B cell (primary cell): ENCODE measurements at places on chromosomes 5 and 9. TPM values are rescaled to one million over a fixed set of nuclear protein-coding genes. Genes with fewer than 3 reads are reported as not detected.

GRCh38 chr5:128498844-128499455 lies 39.1 kb downstream of the FBN2 start:
- DNase-seq = no peak

DNA sequence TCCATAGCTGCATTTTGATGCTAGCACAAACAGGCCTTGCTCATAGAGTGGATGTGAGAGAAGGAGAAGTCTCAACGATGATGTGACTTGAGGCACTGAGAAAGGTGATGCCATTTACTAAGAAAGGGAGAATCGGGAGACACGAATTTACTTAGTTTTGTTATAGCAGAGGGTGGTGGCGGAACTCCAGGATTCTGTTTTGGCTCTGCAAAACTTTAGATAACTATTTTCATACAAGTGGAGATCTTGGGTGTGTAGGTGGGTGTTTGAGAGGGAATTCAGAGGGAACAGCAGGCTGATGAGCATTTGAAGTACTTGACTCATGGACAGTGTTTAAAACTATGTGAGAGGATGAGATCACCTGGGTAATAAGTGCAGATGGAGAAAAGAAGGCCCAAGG lies 43.2 kb downstream of the CACNA1B start:
- no peak for DNase-seq

PCDHA10 gene
- not detected in 2 replicates for total RNA-seq

DNA sequence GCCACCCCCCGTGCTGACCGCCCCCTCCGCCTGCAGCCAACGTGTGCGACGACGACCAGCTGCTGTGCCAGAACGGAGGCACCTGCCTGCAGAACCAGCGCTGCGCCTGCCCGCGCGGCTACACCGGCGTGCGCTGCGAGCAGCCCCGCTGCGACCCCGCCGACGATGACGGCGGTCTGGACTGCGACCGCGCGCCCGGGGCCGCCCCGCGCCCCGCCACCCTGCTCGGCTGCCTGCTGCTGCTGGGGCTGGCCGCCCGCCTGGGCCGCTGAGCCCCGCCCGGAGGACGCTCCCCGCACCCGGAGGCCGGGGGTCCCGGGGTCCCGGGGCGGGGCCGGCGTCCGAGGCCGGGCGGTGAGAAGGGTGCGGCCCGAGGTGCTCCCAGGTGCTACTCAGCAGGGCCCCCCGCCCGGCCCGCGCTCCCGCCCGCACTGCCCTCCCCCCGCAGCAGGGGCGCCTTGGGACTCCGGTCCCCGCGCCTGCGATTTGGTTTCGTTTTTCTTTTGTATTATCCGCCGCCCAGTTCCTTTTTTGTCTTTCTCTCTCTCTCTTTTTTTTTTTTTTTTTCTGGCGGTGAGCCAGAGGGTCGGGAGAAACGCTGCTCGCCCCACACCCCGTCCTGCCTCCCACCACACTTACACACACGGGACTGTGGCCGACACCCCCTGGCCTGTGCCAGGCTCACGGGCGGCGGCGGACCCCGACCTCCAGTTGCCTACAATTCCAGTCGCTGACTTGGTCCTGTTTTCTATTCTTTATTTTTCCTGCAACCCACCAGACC lies 80.2 kb downstream of the NTNG2 start:
- peak; percentile 84 for DNase-seq

GRCh38 chr5:111159845-111160244 lies 64.3 kb upstream of the CAMK4 start:
- no peak for DNase-seq

DNA sequence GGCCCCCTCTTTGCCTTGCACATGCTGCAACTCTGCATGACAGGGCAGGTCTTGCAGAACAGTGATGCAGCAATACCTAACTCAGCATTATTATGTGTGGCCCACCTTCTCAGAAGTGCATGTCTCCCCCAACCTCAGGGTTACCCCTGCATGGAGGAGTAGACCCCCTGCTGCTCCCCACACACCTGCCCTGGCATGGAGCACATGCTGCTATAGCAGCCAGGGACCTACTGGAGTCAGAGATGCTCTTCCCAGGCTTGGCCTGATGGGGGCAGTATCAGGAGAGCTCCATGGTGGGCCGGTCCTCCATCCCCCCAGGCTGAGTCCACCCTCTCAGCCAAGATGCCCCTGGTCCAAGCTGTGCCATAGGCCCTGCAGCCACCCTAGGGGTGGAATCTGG lies 13.2 kb upstream of the BOD1 start:
- no peak for DNase-seq

DNA sequence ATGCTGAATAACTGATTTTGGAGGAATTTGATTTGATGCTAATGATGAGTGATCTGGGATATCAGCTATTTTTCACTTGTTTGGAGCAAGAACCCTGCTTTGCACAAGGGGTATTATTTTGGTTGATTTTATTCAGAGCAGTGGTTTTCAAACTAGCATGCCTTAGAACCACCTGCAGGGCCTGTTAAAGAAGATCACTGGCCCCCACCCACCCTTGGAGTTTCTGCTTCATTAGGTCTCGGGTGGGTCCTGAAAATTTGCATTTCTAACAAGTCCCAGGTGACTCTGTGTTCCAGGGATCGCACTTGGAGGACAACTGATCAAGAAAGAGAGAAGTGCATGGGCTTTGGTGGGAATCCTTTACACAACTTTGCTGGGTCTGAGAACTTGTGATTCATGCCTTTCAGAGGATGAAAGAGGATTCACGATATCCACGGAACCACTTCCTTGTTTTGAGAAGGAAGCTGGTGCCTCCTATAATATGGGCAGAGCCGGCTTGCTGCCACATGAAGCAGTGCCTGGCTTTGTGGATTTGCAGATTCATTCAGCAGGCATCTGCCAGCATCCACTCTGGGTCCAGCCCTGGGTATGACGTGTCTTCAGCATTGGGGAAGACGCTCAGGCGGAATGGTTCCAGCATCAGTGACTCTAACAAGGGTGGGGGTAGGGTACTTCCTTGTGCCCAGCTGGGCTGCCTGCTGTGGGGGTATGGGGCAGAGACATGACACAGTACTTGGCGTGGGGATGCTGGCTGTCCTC lies 106.6 kb upstream of the PITX1 start:
- no peak for DNase-seq

DNA sequence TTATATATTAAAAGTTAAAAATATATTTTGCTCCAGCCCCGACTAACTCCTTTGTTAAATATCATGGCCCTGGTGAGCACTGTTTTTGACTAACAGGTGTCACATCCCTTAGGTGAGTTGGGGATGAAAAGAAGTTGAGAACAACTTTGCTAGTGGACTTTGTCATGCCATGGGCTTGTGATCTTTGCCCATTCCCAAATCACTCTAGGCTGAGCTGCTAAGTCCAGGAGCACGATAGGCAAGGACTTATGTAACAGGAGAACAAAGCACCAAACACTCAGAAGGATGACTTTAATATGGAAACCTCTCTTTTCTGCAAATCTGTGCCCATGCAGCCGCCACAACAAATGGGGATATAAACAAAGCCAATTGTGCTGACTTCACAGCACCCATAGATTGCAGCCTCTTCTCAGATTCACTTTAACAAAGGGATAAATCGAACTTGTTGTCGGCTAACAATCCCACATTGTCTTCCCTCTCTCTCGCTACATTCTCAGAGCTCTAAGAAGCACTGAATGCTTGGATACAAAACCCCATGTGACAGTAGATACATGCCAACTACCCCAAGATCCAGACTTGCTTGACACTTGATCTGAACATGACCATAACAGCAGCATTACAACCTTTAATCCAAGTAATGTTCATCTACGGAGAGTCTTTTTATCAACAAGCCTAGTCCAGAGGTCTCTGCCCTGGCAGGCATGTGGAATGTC lies 86.8 kb upstream of the CD180 start:
- DNase-seq = no peak

- DNase-seq = no peak
Observed at GRCh38 chr9:137253717-137254623, 1.2 kb upstream of the NELFB start.

ST6GALNAC6 gene
- total RNA-seq = 126 and 136 TPM in 2 replicates

PPP1R26 gene
- 7.8 and 11.8 TPM in 2 replicates for total RNA-seq

DNA sequence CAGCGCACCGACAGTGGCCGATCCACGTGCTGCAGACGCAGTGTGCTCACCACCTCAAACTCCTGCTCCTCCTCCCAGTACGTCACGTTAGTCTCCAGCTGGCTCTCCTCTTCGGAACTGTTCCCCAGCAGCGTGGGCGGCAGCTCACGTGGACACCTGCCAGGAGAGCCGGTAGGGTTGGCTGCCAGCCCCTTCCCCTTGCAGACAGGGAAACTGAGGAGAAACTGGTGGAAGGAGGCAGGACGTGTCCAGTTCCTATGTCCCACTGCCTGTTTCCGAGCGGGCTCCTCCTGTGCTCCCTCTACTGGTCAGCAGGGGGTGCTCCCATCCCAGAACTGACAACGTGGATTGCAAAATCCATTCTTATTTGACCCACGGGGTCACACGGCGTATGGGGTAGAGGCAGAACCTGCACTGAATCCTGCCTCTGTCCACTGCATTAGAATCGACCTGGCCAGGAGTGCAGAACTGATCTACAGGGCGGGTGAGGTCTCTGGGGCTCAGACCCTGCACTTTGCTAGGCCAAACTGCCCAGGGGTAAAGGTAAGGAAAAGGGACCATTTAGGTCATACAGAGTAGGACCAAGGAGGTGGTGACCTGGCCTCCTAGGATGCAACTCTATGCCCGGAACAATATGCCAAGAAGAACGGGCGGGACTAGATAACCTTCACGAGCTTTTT lies 25.7 kb downstream of the PDGFRB start:
- peak; percentile 58 for DNase-seq

- DNase-seq = peak; percentile 35
Observed at GRCh38 chr9:120927269-120928014, 846 bp upstream of the TRAF1 start.

- no peak for DNase-seq
Observed at GRCh38 chr5:147303251-147303650, 68.4 kb downstream of the STK32A start.

- DNase-seq = no peak
Observed at GRCh38 chr5:13408616-13409015, 535.9 kb downstream of the DNAH5 start.

SLC34A3 gene
- total RNA-seq = not detected in 2 replicates

DOCK8 gene
- 288 and 297 TPM in 2 replicates for total RNA-seq

DNA sequence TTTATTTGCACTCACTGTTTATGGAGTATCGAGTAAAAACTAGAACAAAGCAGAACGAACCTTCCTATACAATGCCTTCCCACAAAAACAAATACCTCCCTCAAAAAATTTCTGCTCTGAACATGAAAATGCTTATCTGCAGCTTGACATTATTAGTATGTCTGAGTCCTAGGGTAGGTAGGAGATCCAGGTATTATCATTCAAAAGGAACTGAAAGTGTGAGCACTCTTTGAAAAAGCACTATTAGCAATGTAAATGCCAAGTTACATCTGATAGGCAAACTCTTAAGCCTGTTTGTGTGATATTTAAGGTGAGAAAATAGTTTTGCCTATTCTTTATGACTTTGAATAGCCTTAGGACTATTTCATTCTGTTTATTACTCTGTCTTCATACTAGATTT lies 47.6 kb downstream of the ZSWIM6 start:
- no peak for DNase-seq

DNA sequence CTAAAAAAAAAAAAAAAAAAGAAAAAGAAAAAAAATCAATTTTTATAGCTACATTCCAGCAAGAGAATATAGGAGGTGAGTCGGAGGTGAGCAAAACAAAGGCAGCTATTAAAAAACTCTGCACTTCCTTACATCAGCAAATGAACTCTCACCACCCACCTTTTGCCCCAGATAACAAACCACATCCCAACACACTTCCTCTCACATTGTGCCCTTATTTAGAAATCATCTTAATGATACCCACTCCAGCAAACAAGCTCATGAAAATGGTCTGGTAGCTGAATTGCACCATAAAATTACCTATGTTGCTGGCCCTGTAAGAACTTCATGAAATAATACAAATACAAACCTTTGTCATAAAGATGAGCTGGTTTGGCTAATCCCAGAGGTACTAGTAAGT lies 82.9 kb downstream of the CEMIP2 start:
- peak; percentile 39 for DNase-seq

DNA sequence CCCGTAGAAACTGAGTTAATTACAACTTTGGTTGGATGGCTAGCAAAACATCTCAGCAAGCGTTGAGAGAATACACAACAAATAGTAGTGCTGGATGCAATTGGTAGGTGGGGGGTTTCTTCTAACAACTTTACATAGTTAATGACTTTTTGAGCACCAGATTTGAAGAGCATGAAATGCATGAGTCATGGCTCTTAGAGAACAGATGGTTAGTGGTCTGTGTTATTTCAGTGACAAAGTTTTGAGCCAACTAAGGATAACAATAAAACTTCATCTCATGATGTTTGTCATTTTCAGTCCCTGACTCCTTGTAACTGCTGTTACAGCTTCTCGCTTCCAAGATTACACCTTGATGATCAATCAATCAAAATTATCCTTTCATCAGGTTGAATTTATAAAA lies 399.0 kb upstream of the BRINP1 start:
- no peak for DNase-seq
